Mesothelial cell of epicardium (in vitro differentiated cells): ENCODE measurements at places on chromosomes 16 and 17. TPM values are rescaled to one million over a fixed set of nuclear protein-coding genes. Genes with fewer than 3 reads are reported as not detected.

Gene TBC1D3D
- 0.72 to 1.3 TPM (median 1.0 TPM) in 3 replicates for total RNA-seq

Gene PRSS36
- total RNA-seq, result 0.96 to 1.7 TPM (median 1.4 TPM) in 3 replicates

Gene SCARF1
- total RNA-seq, result 1.5 to 2.1 TPM (median 1.8 TPM) in 3 replicates

Gene HOXB6
- total RNA-seq, result 56.4 to 63.1 TPM (median 59.7 TPM) in 3 replicates

Gene PPM1E
- total RNA-seq, result 0.31 to 0.32 TPM (median 0.31 TPM) in 3 replicates

Gene PIPOX
- 4.1 to 5.0 TPM (median 4.4 TPM) in 3 replicates for total RNA-seq
